ENCODE measurements at places on chromosomes 6 and 20. TPM values are rescaled to one million over a fixed set of nuclear protein-coding genes. Genes with fewer than 3 reads are reported as not detected.

- DNase-seq, result no peak
Measured at GRCh38 chr6:140736231-140736630, 1361.8 kb upstream of the CITED2 start.

DNA sequence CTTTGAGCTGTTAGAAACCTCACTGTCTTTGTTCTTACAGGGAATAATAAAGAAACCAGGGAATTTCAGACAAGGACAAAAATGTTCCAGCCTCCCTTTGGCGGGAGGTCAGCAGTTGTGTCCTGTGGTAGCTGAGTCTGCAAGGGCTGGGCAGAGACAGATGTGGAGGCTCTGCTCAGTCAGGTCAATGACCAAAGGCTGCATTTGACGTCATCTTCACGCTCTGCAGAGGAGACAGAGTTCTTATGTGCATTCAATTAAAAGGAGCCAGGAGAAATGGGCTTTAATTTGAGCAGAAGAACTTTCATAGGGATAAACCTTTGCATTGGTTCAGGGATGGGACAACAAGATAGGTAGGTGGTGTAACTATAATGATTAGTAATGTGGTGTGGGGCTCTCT, 45.1 kb upstream of the FOXA2 start:
- no peak for DNase-seq

DNA sequence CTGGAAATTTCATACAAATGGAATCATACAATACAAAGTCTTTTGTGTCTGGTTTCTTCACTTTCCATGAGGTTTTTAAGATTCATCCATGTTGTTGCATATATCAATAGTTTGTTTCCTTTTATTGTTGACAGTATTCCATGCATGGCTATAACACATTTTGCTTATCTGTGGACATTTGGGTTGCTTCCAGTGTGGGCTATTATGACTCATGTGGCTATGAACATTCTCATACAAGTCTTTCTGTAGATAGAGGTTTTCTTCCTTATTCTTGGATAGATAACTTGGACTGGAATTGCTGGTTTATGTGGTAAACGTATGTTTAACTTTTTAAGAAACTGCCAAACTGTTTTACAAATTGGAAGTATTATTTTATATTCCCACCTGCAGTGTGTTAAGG, 30.0 kb upstream of the KIF6 start:
- DNase-seq, result no peak

Gene LHFPL5
- total RNA-seq, result not detected

- DNase-seq, result no peak
Measured at GRCh38 chr6:55276745-55277530, 50.3 kb upstream of the GFRAL start.

All from naive thymus-derived CD4-positive, alpha-beta T cell (primary cell).